Iris pigment epithelial cell (primary cell): ENCODE measurements at places on chromosomes 12 and 14.

- DNase-seq = no peak
Observed at GRCh38 chr14:59130462-59130861, 58.0 kb upstream of the DAAM1 start.

GRCh38 chr14:78142998-78143397 lies 27.2 kb upstream of the NRXN3 start:
- DNase-seq = no peak

- DNase-seq = no peak
Observed at GRCh38 chr14:96088481-96088880, 49.3 kb downstream of the C14orf132 start.

DNA sequence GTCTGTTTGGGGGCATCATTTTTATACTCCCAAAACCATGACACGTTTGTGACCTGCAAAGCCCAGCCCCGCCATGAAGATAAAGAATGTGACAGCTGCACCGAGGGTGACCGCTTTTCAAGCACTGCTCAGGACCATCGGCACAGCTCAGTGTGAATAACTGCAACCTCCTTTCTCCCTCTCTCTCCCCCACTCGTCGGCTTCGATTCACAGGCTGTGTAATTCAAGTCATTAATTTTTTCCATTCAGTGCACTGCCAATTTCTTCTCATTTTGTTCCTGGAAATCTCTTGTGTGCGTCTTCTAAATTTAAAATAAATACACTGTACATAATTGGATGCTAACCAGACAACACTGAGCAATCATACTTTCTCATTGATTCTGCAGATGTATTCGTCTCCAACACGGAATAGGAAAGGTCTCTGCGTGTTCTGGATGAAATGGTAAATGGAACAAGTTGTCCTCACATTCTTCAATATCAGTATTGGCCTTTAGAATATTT lies 260.8 kb downstream of the TTC8 start:
- DNase-seq = no peak

DNA sequence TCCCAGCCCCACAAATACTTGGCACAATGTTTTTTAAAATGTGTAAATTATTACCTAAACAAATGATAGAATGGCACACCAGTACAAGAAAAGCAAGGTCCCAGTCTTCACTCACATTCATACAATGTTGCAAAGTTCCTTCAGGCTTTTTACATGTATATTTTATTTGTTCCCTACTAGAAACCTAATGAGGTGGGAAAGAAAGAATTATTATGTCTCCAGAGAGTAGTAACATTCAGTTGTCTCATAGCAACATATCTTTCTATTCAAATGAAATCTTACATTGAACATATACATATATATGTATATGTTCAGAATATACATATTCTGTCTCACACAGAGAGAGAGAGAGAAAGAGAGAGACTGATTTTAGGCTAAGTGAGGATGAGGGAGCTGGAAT lies 85.2 kb downstream of the PLCZ1 start:
- DNase-seq = no peak

DNA sequence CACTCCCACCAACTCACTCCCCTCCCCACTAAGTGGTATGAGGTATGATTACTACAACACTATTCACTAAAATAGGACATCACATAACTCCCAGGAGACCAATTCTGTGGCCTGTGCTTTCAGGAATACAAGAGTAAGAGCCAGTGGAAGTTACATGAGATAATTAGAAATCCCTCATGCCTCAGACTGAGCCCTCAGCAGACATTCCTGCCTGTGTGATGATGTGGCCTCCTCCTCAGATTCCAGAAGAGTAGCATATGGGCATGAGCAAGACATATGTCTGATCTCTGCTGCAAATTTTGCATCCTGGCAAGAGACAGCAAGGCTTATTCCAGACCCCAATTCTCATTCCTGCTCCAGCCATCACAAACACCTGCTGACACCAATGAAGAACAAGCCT lies 46.0 kb upstream of the BMP4 start:
- DNase-seq = peak; percentile 55

DNA sequence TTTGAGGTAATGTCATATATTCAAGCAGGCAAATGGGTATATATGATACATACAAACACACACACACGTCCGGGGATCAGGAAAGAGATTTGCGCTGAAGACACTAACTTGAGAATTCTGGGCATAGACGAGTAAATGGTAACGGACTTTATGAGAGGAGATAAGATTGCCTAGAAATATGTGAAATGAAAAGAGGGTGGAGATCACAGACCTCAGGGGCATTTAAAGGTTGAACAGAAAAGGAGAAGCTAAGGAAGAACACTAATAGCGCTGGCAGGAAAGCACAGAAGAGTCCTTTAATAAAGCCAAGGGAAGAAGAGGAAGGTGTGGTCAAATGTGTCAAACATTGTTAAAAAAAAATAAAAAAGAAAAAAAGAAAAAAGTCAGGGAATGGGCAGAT lies 13.1 kb downstream of the CRY1 start:
- no peak for DNase-seq

- DNase-seq = no peak
Observed at GRCh38 chr12:53258541-53259539, 9.3 kb upstream of the ESPL1 start.

- no peak for DNase-seq
Observed at GRCh38 chr12:111390910-111391309, 14.8 kb upstream of the SH2B3 start.

DNA sequence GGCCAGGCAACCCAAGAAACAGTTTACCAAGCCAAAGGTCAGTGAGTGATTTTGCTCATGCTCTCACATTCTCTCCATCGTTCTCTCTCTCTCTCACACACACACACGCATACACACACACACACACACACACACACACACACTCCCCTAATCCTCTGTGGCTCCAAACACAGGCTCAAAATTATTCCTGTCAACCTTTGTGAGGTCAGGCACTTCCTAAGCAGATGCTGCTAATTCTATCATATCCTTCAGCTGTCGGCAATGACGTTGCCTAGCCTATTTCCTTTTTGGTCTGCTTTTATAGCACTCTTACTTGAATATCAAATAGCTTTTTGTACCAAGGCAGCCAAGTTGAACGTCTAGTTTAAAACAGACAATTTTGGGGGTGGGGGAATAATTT lies 98.9 kb upstream of the EGLN3 start:
- DNase-seq = no peak

- DNase-seq = peak; percentile 93
Observed at GRCh38 chr12:107400686-107401447, 284.7 kb upstream of the PWP1 start.

GRCh38 chr12:75964150-75964549 lies 67.4 kb downstream of the PHLDA1 start:
- no peak for DNase-seq

DNA sequence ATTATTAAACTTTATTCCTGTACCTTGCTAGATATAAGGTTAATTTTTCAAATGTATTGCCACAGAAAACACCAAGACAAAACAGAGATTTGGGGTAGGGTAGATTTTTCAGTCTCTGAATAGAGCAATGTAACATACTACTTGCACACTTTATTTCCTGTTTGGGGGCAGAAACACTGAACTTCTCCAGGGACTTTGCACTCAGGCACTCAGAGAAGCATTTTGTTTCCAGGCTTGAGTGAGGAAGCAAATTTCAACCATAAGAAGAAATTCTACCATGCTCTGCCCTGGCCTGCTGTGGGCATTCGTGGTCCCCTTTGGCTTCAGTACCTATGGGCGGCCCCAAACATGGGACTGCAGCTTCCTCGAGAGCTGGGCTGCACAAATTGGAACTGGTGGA lies 399.1 kb downstream of the DAD1 start:
- no peak for DNase-seq

DNA sequence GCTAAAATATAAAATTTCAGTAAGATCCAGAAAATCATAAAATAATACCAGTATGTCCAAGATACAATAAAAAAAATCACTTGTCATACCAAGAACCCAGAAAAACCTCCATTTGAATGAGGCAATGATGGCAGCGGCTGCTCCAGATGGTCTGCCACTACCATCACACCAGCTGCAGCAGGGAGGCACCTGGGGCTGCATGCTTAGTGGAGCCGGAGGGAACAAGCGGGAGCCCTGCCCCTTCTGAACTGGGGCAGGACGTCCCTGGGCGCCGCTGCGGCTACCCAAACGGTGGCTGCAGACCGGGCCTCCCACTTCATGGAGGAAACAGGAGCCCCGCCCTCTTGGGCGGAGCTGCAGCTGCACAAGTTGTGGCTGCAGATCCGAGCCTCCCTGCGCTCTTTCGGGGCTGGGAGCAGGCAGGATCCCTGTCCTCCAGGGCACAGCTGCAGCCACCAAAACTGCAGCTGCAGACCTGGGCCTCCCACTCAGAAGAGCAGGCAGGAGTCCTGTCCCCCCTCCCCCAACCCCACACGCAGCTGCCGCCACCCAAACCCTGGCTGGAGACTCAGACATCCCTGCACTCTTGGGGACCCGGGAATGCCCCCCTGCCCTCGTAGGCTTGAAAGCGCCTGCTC lies 36.1 kb upstream of the OR5AU1 start:
- peak; percentile 49 for DNase-seq

- DNase-seq = no peak
Observed at GRCh38 chr12:41018010-41018409, 170.1 kb upstream of the PDZRN4 start.

- peak; percentile 25 for DNase-seq
Observed at GRCh38 chr12:3647504-3647903, 105.4 kb downstream of the CRACR2A start.

- peak; percentile 37 for DNase-seq
Observed at GRCh38 chr12:2682296-2683251, 112.2 kb upstream of the FKBP4 start.

DNA sequence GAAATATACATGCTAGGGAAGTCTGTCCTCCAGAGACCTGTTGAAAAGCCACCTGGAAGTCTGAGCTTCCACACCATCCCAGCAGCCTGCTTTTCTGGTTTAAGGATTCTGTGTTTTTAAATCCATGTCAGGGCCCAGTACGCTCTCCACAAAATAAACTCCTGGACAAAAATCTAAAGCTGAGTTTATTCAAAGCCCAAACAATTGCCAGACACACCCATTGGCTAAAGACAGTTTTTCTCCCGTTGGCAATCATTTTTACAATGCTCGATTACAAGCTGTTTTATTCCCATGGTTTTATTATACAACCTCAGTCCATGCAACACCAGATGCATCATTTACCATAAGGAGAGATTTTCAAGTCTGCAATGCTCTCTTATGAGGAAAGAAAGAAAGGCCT lies 94.5 kb downstream of the MYRFL start:
- no peak for DNase-seq

- no peak for DNase-seq
Observed at GRCh38 chr12:25689996-25690501, 137.0 kb upstream of the LMNTD1 start.

DNA sequence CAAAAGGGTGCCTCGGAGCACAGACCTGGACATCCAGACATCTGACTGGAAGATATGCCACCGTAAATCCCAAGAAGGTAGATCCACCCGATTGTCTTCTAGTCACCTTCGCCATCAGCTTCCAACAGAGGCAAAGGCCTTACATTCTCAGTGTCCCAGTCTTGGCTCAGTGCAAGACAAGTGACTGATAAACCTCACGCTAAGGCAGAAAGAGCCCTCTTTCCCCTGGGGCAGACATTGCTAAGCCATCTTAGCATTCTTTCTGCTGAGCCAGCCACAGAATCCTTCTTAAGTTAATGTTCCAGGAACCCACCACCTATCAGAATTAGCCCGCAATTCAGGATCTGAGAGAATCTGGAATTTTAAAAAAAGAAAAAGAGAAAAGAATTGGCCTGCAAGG lies 4.3 kb upstream of the PLEKHG6 start:
- DNase-seq = no peak

- DNase-seq = peak; percentile 60
Observed at GRCh38 chr14:52840877-52841276, 49.5 kb upstream of the GNPNAT1 start.

GRCh38 chr14:76090616-76091391 lies 60.9 kb upstream of the GPATCH2L start:
- no peak for DNase-seq

- DNase-seq = peak; percentile 93
Observed at GRCh38 chr12:94326727-94327126, 132.9 kb downstream of the CEP83 start.

DNA sequence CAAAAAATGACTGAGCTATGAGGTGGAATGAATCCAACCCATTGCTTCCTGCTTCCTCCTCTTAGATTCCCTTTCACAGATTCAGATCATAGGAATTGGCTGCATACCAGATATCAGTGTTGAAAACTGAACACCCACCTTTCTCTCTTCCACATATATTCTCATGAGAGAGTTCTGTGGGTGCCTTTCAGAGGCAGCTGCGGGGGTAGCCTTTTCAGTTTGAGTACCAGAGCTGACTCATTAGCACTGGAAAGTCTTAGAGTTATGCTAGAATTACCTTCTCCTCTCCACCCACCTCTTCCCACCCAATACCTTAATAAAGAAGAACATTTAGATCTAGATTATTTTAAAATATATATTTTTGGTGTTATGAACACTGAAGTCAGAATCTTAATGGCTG lies 495.4 kb upstream of the SEL1L start:
- no peak for DNase-seq

DNA sequence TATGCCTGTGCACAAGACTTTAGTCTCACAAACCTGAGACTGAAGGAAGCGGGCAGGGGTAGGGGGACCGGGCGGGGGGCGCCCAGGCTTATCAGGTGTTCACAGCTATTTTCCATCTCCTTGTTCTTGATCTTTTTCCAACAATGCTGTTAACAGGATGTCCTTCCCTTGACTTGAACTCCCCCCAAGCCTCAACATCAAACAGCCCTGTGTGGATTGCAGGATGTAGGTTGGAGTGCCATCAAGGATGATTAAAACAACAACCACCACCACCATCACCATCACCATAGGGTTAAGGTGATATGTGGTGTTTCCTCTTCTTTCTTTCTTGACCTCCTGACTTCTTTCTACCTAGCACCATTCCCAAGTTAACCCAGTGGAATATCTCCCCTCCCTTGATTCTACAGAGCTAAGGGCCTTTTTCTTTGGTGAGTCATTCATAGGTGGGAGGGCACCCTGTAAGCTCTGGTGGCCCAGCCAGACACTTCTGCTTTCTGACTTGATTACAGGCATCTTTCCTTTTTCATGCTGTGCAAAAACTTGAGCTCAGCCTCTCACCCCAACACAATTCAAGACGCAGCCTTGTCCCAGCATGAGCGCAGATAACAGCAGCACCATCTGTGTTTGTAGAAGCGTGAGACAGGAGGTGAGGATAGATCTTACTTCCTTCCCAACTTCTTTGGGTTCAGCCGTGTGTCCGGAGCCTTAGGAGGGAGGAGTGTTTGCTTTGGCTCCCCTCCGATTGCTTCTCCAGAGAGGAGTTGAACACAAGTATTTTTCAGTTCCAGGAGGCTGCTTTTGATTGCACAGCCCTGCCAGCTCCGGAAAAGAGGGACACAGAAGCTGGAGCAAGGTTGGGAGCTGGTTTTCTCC lies 26.8 kb downstream of the FLVCR2 start:
- peak; percentile 19 for DNase-seq

GRCh38 chr14:81363746-81364378 lies 36.3 kb downstream of the STON2 start:
- no peak for DNase-seq

GRCh38 chr14:91327250-91327595 lies 82.7 kb upstream of the GPR68 start:
- no peak for DNase-seq

GRCh38 chr14:95359994-95360826 lies 40.5 kb upstream of the CLMN start:
- DNase-seq = peak; percentile 9
